ENCODE measurements at places on chromosomes 7 and 10. TPM values are rescaled to one million over a fixed set of nuclear protein-coding genes. Genes with fewer than 3 reads are reported as not detected.

GSTO2 gene
- total RNA-seq: 2.4 TPM

NXPH1 gene
- 41.6 TPM for total RNA-seq

TMEM273 gene
- total RNA-seq: 2.4 TPM

TMEM225B gene
- total RNA-seq: not detected

SLC39A12 gene
- total RNA-seq: 4.5 TPM

GRCh38 chr10:75065076-75065475 is 46.4 kb upstream of the SAMD8 start:
- no peak for DNase-seq

GRCh38 chr7:26525398-26526264 is 234.0 kb downstream of the SNX10 start:
- no peak for DNase-seq

GRCh38 chr7:87199700-87200450 is 19.7 kb downstream of the TMEM243 start:
- no peak for DNase-seq

DNA sequence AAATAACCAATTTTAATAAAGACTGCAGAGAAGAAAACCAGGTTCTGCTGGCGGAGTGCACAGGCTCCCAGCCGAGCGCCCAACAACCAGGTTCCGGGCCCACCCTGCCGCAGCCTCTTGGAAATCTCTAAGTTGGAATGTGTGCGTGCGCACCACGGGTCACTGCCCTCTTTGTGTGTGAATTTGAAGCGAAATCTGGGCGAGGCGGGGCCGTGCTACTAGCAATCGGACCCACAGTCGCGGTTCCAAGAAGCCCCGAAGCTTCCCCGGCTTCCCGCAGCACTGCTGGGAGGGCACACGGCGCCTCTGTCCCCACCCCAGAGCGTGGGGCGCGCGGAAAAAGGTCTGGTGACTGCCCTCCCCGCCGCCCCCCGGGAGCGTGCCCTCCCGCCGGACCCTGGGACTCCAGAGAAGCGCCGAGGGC is 666 bp upstream of the MAP3K8 start:
- no peak for DNase-seq

GRCh38 chr10:93719901-93720300 is 17.5 kb upstream of the FRA10AC1 start:
- no peak for DNase-seq

- no peak for DNase-seq
These were observed 33.1 kb downstream of the SMC3 start for GRCh38 chr10:110600487-110601101.

DNA sequence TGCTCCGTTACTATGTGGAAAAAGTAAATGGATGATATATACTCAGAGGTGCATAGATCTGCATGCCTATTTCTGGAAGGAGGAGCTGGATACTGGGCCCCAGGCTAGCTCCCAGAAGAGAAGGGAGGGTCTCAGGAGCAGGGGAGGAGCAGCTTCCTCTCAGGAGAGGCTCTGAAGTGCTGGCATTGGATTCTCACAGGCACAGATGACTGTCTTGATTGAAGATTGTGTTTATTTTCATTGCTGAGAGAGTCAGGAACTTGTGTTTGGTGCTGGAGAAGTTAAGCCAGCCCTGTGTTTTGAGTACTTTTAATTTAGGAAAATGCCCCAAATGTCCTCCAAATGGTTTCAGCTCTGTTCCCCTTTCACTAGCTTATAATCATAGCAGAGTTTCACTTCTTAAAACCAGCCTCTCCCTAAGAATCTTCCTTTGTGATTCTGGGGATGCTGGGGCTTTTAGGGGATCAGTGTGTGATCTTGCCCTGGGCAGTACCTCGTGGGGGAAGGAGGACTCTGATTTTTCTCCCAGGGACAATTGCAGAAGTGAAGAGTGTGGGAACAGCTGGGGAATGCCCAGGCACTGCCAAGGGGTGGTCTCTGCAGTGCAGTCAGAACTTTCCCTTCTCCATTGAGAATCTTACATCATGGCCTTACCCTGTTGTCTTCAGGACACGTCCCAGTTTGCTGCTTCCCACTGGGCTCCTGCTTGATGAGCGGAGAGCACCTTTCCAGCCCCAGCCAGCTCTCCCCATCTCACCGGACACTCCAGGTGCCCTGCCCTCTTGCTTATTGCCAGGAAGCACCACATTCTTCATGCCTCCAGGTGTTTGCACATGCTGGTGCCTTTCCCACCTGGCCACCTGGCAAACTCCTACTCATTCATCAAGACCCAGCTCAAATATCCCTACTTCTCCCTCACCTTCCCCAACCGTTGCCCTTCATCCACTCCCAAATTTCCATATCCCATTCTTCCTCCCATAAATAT is 102.8 kb downstream of the ARHGAP22 start:
- DNase-seq: no peak

GRCh38 chr10:14674376-14675050 is 100.2 kb downstream of the FAM107B start:
- no peak for DNase-seq

- DNase-seq: no peak
These were observed 131.3 kb downstream of the AKR1D1 start for GRCh38 chr7:138207555-138207971.

GRCh38 chr7:33716581-33717477 is 188.5 kb upstream of the BMPER start:
- no peak for DNase-seq

DNA sequence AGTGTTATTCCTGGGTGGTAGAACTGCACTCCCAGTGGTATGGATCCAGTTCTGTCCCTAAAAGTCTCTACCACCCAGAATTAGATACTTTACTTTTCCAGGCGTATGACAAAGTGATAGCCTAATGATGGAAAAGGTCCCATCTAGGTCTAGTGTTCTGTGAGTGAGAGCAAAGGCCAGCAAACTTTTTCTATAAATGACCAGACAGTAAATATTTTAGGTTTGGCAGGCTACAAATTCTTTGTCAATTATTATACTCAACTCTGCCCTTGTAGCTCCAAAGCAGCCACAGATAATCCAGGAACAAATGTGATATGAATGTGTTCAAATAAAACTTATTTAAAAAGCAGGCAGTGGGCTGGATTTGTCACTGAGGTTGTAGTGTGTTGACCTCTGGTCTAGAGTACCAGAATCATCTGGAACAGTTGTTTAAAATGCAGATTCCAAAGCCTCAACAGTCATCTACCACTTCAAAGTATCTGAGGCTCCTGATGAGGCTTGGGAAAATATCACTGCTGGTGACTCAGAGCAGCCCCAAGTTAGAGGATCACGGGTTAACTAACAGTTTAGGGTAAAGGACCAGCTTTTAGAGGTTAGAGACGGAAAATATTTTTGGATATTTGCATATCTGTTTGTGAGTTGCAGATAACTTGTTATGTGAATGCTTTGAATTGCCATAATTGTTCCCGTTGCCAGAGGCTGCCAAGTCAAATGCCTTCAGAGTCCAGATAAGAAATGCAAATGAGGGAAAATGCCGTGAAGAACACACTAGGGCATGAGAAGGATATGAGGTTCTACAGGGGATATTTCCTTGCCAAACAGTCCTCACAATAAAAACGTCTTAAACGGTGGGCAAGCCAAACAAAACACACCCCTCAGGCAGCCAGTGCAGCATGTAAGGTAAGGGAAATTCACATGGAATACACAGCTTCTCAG is 19.4 kb downstream of the NRAP start:
- DNase-seq: no peak

- peak; percentile 30 for DNase-seq
These were observed 23.9 kb downstream of the NRF1 start for GRCh38 chr7:129635300-129636029.

- no peak for DNase-seq
These were observed 4.7 kb upstream of the IGF2BP3 start for GRCh38 chr7:23474829-23475575.

DNA sequence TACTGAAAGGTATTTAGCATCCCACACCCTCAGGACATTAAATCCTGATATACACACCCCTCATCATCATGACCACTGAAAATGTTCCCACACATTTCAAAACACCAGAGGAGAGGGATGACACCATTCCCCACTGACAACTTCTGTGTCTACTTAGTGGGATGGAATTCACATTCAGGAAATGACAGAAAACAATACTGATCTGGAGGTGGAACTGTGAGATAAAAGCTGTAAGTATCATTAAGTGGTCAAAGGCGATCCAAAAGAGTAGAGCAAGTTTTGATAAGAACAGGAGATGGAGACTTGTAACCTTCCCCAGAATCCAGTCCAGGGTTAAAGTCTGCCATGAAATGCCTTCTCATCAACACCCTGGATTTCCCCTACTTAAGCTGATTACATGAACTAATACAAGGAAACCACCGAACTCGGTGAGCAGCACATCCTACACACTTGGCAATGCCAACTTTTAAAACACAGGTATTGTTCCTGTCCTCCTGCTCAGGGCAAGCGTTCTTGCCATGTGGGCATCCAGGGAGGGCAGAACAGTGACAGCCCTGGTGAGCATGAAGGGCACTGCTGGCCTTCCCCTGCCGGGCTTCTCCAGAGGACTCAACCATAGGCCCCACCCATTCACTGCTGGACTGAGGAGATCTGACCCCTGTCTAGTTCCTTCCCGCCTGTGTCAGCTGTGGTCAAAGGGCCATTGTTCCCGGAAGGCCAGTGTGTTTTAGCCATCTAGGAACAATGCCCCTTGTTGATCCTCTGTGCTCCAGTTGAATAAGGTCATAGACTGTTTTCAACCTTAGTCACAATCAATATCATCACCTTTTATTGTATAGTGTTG is 85.0 kb downstream of the SGMS1 start:
- DNase-seq: no peak
